Stimulated activated CD4-positive, alpha-beta T cell treated with anti-CD3 and anti-CD28 coated beads, Interleukin-1b, Interleukin-23, amount 100 ng/mL, for 48 hours (primary cell): ENCODE measurements at places on chromosomes 3 and 15.

DNA sequence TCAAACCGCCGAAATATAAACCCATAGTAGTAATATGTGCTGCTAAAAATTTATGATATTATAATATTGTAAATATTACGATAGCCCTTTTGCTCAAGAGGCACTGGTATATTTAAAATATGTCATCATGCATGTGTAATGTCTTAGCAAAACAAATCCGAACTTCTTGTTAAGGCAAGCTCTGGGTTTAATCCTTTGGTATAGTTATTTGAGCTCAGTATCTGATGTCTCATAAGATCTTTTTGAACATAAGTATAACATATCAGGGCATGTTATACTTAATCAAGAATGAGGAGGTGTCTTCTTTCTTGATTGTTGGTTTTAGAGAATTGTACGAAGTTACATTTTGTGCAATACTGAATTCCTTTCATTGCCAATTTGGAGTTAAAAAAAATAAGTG is 154.1 kb upstream of the CBLB start:
- no peak for DNase-seq

DNA sequence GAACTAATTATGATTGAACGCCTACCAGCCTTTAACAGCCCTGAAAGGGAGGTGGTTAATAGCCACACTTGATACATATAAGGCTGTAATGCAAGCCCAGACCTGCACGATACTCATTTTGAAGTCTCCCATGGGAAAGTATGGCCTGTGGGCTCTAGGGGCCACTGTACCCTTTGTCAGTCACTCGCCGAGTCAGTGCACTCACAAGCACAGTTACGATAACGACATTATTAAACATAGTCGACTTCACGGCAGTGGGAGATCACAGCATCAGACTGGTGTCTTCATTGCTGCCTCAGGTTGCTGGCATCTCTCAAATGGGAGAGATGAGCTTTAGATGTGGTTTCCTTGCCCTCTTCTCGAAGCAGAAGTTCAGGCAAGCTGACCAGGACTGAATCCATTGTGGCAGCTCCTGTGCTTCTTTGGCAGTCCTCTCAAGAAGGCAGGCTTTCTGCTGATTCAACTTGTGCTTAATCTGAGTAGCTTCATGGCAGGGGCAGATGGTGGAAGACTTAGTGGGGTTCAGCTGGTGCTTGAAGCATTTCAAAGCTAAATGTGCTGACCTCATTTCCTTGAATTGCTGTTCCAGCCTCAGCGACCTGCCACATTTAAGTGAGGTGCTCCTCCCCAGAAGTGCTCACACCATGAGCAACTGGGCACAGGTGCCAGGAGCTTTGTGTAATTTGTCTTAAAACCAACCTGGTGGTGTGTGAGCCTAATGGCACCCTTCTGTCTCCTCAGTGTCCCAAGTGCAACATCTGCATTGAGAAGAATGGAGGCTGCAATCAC is 15.8 kb upstream of the P4HTM start:
- DNase-seq: no peak

DNA sequence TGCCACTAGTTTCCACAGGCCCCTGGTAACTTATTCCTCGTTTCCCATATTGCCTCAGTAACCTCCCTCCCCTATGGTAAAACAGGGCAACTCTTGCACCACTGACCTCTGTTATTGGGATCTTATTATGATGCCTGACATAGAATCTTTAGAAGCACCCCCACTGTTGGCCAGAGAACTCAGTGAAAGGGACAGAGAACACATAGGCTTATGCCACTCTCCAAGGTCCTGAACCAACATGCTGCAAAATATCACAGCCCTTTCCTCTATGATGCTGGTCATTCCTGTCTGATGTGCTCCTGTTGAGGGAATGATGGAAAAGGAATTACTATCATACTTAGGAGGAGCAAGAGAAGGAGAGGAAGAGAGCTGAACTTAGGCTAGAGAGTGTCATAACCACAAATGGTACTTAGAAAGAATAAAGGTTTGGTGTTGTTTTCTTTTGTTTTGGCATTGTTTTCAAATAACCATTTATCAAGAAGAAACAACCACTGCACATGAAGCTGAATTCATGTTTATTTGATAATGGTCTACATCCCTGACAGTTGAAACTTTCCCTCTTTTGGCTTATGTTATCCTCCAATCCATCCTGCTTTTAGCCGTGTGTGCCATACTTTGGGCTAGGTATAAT is 330.2 kb downstream of the EPHB1 start:
- no peak for DNase-seq

DNA sequence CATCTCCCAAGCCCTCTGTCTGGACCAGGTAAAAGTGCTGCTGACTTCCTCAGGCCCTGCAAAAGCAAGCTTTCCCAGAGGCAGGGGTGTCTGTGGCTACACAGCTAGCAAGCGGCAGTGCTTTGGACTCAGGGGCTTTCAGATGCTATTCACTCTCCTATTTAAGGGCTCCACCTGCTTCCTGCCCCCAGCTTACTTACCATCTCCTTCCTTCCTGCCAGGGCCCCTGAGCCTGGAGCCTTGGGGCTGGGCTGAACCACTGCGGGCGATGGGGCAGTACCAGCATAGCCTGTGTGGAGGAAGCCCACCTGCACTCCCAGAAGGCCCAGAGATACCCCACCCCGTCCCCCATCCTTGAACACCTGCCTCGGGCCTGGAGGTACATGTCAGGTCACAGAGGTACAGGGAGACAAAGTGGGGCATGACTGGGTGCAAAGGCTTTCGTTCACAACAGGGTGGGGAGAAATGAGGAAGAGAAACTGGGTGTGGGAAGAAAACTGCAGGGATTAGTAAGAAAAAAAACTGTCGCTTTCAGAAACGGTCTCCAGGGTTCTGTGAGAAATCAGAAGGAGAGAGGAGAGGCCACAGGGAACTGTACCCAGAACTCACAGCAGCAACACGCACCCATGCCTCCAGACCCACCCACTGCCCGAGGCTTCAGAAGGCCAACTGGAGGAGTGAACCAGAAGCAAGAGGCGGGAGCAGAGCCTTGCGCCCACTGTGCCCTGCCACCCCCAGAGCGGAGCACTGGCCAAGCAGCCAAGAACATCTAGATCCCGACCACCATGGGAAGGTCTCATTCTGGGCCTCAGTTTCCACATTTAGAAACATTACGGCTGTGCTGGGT is 49.5 kb downstream of the CCDC12 start:
- DNase-seq: no peak

DNA sequence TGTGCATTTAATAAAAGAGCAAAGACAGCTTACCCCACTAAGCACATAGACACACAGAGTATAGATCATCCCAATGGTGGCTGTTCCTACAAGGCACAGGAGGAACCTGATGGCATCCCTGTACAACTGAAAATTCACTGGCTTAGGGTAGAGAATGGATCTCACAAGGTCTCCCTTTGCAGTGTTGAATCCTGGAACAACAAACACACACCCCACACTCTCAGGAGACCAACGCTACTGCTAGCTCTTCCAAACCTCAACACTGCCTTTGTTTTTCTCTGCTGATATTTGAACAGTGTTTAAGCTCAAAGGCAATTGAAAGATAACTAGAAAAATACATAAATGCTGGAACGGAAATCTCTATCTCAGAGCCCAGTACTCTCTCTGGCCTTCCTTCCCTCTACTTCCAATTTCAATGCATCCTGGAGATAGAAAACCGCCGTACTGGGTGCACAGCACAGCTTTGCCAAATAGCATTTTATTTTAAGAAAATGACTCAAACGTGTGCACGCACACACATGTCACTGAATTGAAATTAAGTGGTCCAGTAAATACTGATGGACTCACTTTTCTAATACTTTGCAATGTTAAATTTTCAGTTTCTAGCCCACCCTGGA is 87.5 kb upstream of the ATP13A5 start:
- DNase-seq: no peak

DNA sequence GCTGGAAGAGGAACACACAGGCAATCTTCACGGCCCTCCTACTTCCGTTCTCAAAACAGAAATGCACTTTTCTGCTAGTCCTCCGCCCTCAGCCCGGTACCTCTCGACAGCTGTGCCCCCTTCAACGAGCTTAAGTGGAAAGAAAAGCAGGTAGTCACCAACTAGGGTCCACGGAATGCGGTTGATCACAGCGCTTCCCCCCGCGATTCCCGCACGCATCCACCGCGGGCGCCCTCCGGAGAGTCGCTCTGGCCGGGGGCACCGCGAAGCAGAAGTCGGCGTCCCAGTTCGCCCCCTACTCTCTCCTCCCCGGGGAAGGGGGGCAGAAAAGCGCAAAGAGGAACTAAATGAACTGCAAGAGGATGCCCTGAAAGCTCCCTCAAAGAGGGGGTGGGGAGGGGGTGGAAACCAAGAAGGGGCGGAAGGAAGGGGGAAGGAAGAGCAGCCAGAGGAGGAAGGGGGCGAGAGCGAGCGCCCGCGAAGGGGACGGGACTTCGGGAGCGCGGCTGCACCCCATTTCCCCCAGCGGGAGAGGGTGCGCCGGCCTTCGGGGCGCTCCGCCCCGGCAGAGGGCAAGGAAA is 738 bp downstream of the ACAP2 start:
- DNase-seq: peak; percentile 34

GRCh38 chr15:74197176-74197965 is 5.2 kb downstream of the STRA6 start:
- DNase-seq: no peak

- no peak for DNase-seq
Measured at GRCh38 chr3:56879436-56880215, 77.9 kb upstream of the ARHGEF3 start.

DNA sequence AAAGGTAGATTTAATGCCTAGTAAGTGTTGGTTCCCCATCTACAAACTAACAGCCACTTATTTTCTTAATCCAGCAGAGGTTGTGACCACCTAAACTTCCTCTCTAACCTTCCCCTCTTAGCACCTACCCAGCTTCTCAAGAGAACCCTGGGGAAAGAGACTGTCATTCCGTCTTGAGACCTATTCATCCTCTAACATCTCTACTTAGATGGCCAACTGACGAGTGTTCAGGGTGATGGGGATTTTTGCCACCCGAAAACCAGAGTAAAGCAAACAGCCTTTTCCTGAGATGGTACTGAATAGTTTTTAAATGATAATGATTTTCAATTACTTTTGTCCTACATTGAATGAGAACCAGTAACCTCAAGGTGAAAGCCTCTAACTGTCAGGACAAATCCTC is 9.3 kb upstream of the GBE1 start:
- DNase-seq: no peak

DNA sequence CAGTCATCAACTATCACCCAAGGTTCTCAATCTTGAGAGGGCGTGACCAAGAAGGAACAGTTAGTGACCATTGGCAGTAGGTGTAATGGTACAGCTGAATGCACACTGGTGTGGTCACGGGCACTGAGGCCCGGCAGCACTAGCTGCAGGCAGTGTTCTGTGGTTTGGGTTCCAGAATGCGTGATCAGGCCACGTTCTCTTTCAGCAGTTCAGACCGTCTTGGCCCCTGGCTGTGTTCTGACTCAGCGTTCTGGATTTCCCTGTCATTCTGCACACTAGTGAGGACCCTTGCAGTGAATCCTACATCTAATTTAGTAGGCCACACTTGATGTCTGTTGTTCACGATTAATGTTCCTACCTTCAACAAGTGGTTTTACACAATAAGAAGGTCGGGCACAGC is 220.5 kb upstream of the SLCO3A1 start:
- DNase-seq: no peak

DNA sequence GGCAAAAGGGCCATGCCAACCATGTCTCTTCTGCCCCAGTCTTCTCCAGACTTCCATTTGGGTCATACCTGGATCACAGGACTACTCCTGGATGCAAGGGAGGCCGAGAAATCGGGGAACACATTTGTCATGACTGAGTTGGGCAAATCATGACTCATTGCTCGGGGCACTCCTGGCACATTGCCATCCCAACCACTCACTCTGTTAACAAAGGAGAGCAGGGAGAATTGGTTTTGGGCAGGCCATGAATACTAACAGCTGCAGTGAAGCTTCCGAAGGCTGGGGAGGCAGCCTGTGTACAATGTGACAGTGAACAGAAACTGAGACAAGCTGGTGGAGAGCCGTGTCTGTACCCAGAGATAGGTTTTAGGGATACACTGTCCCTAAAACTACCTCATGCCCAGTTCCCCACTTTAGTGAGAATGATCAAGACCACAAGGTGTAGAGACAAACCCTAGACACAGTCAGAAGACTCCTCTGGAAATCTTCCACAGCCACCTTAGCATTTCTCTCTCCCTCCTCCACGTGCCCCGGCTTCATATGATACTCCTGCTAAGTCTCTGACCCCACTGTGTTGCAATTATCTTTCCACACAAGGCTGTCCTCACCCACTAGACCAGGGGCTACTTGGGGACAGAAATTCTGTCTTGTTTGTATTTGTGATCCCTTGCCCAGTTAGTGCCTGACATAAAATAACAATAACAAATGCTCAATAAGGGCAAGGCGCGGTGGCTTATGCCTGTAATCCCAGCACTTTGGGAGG is 10.5 kb upstream of the BUB1B start:
- DNase-seq: no peak

GRCh38 chr3:106635826-106636225 is 741.4 kb upstream of the CCDC54 start:
- DNase-seq: no peak

DNA sequence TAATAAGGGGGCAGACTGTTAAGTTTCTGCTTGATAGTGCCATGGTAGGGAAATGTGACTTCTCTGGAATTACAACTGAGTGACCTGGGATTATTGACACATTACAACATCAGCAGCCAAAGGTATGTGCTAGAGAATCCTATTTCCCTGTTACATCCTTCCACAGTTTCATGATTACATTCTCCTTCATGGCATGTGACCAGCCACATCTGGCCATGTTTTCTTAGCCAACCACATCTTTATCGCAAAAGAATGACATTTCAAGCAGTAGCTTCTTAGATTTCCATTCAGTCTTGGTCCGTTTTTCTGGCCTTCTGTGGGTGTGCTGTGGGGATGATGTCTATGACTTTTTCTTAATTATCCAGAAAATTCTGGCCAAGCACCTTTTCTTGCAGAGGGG is 45.4 kb upstream of the CTDSPL start:
- DNase-seq: no peak

- no peak for DNase-seq
Measured at GRCh38 chr3:194474675-194475074, 12.1 kb downstream of the ATP13A3 start.

- DNase-seq: peak; percentile 16
Measured at GRCh38 chr3:71305231-71306206, 278.0 kb downstream of the FOXP1 start.

- no peak for DNase-seq
Measured at GRCh38 chr3:190124067-190124466, 3.4 kb upstream of the P3H2 start.
